ENCODE measurements at places on chromosomes 13 and 19. TPM values are rescaled to one million over a fixed set of nuclear protein-coding genes. Genes with fewer than 3 reads are reported as not detected.
A peak's percentile ranks its signal among the peaks of the same experiment; 100 is the strongest.

KRTDAP gene
- not detected for total RNA-seq

IRGC gene
- not detected for total RNA-seq

SERP2 gene
- total RNA-seq = not detected

HAUS5 gene
- total RNA-seq = 4.9 TPM

C3 gene
- total RNA-seq = 1,672 TPM

RASIP1 gene
- total RNA-seq = 4.7 TPM

CCNA1 gene
- 1.8 TPM for total RNA-seq

KIR3DL2 gene
- not detected for total RNA-seq

DNA sequence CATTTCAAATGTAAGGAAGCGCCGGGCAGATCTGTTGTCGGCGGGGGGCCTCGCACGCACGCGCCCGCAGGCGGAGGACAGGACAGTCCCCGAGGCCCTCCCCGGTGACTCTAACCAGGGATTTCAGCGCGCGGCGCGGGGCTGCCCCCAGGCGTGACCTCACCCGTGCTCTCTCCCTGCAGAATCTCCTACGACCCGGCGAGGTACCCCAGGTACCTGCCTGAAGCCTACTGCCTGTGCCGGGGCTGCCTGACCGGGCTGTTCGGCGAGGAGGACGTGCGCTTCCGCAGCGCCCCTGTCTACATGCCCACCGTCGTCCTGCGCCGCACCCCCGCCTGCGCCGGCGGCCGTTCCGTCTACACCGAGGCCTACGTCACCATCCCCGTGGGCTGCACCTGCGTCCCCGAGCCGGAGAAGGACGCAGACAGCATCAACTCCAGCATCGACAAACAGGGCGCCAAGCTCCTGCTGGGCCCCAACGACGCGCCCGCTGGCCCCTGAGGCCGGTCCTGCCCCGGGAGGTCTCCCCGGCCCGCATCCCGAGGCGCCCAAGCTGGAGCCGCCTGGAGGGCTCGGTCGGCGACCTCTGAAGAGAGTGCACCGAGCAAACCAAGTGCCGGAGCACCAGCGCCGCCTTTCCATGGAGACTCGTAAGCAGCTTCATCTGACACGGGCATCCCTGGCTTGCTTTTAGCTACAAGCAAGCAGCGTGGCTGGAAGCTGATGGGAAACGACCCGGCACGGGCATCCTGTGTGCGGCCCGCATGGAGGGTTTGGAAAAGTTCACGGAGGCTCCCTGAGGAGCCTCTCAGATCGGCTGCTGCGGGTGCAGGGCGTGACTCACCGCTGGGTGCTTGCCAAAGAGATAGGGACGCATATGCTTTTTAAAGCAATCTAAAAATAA, 18.2 kb downstream of the IL17D start:
- peak; percentile 77 for DNase-seq

DNA sequence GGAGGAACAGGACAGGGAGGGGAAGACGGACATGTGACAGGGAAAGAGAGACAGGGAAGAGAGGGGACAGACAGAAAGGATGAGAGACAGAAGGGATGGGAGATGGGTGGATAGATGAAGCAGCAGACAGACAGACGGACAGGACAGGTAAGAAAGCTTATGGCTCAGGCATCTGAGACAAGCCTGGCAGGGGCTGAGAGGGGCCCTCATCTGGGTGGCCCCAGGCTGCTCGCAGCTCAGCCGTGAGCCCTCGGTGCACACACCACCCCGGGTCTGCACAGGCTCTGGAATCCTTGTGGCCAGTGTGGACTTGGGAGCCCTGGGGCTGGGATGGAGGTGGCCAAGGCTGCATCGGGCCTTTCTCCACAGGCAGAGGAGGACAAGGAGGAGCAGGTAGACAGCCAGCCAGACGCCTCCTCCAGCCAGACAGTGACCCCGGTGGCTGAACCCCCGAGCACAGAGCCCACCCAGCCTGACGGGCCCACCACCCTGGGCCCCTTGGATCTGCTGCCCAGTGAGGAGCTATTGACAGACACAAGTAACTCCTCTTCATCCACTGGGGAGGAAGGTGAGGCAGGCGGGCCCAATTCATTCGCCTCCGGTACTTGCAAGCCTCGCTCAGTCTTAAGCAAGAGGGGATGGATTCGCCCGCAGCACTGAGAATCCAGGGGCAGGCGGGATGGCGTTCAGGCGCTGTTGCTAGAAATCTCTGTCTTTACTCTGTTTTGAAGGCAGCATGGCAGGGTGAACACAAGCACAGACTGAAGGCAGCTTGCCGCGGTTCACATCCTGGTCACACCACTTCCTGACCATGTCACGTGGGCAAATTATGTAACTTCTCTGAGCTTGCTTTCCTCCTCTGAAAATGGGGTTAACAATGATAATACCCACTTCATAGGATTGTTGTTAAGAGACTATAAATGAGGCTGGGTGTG, 14.0 kb downstream of the GRAMD1A start:
- peak; percentile 66 for DNase-seq

DNA sequence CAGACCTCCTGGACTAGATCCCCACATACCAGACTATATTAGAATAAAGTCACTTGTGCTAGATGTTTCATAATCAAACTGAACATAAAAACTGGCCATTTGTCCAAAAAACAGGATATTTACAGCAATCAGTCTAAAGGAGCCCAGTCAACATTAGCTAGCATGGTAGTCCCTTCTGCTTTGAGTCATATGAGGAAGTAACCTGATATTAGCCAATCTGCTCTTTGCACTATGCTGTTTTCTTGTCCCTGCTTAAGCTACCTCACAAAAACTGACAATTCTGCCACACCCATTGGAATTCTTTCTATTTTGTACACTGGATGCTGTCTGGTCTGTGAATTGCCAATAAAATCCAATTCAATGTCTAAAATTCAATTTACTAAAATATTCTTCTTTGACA, 1824.2 kb downstream of the OLFM4 start:
- DNase-seq = peak; percentile 13

DNA sequence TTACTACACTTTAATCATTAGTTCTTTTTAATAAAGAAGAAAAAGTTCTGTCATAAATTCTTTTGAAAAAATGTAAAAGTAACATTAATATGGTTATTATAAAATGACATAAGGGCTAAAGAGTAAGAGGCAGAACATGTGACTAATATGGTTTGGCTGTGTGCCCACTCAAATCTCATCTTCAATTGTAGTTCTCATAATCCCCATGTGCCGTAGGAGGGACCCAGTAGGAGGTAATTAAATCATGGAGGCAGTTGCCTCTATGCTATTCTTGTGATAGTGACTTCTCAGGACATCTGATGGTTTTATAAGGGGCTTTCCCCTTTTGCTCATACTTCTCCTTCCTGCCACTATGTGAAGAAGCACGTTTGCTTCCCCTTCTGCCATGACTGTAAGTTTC, 104.5 kb downstream of the UGGT2 start:
- DNase-seq = no peak

GRCh38 chr13:60043262-60043661, 120.5 kb downstream of the DIAPH3 start:
- no peak for DNase-seq

DNA sequence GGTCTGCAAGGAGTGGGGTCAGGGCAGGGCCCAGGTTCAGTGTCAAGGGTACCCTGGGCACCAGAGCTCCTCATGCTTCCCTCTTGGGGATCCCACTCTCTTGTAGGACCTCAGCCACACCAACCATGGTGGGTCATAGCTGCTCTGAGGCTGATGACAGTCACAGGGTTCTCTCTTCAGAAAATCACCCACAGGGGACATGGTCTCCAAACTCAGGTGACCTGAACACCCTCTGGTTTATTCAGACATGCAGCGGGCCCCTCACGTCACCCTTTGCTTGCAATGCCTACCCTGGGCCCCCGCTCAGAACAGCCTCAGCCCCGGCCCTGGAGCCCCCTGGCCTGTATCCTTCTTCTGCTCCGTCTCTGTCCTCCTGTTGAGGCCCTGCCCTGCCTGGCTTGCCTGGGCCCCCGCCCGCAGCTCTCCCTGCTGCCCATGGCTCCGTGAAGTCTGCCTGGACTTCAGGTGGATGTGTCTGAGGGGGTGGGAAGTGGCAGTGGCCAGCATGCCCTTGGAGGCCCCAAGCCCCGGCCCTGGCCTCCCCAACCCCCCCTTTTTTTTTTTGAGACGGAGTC, 20.4 kb downstream of the CHERP start:
- DNase-seq = no peak

GRCh38 chr19:31334849-31335624, 14.2 kb downstream of the TSHZ3 start:
- no peak for DNase-seq

DNA sequence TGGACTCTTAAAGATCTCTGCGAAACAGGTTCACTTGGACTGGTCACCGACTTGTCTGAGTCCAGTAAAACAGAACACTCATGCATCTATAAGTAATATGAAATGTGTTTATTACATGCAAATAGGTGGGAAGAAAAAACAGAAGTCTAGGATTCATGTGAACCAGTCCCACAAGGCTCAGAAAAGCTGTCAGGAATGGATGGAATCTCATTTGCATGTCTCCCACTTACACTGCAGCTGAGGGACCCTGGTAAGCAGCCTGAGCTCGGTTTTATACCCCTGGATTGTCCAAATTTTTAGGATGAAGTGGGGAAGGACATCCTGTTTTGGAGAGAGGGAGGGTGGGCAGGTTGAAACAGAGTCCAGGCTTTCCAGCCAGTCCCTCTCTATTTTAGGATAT, 1545.1 kb upstream of the PCDH20 start:
- DNase-seq = no peak

DNA sequence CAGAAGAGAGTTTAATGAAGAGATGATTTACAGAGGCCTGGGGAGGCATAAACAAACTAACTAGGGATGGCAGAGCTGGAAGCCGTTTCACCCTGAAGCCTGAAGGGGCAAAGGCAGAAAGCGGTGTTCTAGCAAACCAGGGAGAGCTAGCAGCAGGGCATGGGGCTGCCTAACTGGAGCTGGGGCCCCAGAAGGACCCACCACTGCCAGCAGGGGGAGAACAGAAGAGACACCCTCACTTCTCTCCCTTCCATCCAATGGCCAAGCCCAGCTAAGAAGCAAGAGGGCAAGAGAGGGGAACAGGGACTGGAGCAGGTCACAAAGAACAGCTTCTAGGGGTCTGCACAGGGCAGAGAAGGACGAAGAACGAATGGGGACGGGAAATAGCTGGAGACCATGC, 195.5 kb downstream of the KATNAL1 start:
- no peak for DNase-seq

DNA sequence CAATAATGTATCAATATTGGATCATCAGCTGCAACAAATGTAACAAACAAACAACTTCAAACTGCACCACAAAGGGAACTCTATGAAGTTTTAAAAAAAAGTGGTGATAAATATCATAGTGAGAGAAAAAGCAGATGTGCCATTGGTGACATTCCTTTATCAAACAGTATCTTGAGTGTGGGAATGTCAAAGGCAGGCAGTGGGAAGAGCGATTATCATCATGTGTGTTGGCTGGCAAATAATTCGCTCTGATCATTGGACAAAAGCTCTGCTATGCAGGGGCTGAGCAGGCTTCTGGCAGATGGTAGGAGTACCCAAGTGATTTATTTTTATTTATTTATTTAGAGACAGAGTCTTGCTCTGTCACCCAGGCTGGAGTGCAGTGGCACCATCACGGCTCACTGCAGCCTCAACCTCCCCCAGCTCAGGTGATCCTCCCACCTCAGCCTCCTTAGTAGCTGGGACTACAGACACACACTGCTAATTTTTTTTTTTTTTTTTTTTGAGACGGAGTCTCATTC, 55.9 kb upstream of the RANBP3 start:
- DNase-seq = no peak

GRCh38 chr19:13942023-13942684, 3.9 kb upstream of the PODNL1 start:
- no peak for DNase-seq

GRCh38 chr13:99385940-99386339, 78.7 kb upstream of the GPR183 start:
- no peak for DNase-seq

DNA sequence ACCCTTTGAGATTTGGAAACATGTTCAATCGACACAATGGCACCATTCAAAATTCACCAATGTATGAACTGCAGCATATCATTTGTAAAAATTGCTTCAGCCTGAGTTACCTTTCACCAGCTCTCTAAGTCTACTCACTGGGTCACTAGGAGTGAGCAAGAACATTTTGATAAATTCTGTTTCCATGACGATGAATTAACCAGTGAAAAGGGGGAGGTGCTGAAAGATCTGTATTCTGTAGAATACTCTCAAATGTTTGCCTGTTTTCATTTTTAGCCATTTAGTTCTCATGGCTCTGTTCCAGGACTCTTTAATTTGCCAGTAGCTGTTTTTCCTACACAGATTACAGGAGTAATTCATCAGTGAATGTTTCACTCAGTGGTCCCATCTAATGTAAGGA, 883.4 kb downstream of the DIAPH3 start:
- no peak for DNase-seq

DNA sequence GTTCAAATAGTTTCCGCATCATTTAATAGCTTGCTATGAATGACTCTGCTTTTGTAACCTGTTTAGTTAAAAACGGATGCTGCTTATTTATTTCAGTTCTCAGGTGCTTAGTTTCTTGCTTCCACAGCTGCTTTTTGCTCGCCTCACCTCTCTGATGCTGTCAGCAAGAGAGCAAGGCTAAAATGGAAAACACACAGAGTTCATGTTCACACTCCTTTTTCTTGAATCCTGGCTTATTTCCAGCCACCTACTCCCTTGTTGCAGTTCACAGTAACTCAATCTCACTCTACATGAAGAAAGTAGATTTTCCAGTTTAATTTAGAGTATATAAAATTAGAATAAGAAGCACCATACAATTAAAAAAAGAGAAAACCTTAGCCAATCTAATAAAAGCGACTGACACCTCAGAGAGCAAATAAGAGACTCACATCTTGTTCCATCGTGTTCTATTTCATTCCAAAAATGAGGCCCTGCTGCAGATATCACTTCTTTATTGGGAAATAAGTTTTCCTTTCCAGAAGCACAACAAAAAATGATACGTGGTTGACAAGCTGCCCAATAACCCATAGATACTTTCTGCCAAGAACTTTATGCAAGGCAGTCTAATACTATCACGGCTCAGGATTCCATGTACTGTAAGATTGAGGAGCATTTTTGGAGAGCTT, 326.1 kb upstream of the SLITRK1 start:
- no peak for DNase-seq

DNA sequence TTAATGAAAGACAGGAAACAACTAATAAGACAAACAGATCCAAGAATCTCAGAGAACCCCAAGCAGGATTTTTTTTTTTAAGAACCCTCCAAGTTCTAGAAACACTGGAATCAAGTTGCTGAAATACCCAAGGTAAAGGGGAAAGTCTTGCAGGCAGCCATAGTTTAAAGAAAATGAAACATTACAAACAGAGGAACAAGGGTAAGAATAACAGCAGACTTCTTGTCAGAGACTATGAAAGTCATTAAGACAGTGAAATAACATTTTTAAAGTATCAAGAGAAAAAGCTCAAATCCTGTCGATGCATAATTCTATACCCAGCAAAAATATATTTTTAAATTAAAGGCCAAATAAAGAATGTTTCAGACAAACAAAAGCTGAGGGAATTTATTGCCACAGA, 67.1 kb downstream of the WASF3 start:
- DNase-seq = no peak
